Posterior vena cava (tissue), 2 donors: ENCODE measurements at places on chromosomes 16 and 17. TPM values are rescaled to one million over a fixed set of nuclear protein-coding genes. Genes with fewer than 3 reads are reported as not detected.

Gene LITAFD
- total RNA-seq: not detected

Gene LPCAT2
- total RNA-seq: 13.8 TPM

Gene SPATA32
- not detected for total RNA-seq

Gene UMOD
- not detected for total RNA-seq

Gene HOXB8
- total RNA-seq: 0.19 TPM

Gene ANKRD40CL
- not detected for total RNA-seq

Gene MYH11
- 1,932 TPM for total RNA-seq

Gene ZFP3
- 4.1 TPM for total RNA-seq

Gene CCL8
- 0.81 TPM for total RNA-seq

Gene BTBD17
- total RNA-seq: not detected

Gene MPP2
- 11.4 TPM for total RNA-seq

Gene CIBAR2
- total RNA-seq: not detected

Gene KRTAP4-6
- total RNA-seq: not detected

Gene RPL23
- 1,179 TPM for total RNA-seq

Gene TMEM100
- 11.8 TPM for total RNA-seq
